GOT3 (cell line): ENCODE measurements at places on chromosomes 6 and 20.

DNA sequence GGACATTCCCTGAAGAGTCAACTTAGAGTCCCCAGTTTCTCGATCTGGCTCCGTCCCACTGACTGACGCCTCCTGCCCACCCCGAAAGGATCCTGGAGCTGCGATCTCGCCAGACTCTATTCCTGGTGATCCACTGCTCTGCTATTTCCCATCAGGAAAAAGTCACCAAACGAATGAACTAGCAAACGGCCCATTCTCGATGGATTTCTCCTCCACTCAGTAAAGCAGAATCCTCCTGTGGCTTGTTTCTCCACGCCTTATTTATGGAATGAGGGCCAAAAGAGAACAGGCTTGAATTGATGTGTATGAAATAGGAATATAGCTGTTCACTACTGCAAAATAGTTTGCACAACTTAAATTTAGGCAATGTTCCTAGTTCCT, 5.4 kb downstream of the NKX2-4 start:
- DNase-seq = no peak

DNA sequence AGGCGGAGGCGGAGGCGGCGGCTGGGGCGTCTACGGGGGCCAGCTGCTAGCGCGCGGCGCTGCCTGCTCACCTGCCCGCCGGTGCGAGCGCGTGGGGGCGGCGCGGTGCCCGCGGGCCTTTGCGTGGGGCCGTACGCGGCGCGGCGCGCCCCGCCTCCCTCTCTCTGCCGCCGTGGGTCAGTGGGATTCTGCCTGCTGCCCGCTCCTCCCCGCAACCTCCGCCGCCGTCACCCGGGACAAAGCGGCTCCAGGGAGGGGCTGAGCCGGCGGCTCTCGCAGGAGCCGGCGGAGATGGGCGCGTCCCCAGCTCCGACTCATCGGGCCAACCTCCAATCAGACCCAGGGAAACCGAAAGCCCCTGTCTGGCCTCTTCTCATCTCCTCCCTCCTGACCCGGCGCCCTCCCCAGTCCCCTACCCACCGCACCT, at the start of gene RCAN2:
Gene RCAN2 (minus strand): TSS at position 249 of the 427 bp plus-strand sequence.
- no peak for DNase-seq

DNA sequence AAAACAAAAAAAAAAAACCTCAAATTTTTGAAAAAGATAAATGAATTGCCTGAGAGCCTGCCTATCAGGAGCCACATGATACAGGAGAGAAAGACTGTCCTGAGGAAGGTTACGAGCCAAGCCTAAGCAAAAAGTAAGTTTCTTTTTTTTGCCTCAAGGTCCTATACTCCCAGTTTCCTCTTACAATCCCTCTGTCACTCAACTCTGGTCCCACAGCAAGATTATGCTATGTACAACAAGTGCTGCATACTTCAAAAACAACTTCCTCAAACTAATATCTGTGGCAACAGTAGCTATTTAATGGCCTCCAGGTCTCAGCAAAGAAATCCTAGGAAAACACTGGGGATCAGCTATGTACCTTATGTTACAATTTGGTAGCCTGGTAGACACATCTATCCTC, 46.8 kb downstream of the PLN start:
- no peak for DNase-seq

DNA sequence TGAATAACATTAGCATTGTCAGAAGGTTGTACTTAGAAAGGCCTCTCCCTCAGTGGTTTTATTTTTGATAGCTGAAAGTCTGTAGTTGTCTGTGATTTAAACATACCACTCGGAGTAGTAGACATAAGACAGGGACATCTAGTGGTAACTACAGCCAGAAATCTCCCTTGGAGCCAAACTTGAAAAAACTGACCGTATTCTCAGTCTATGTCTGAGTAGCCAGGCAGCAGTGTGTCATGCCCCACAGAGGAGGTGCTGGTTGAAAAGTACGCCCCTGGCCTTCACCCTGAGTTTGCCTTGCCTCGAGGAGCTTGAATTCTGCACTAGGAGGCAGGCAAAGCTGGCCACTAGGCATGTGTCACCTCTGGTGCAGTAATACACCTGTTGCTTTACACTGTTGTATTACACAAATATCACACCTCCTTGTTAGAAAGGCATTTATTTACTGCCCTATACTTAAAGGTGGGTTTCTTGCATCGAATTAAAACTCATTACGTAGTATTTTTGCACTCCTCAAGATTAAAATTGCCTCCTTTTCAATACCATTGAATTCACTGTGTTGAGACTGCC, 20.8 kb downstream of the ZBTB2 start:
- no peak for DNase-seq

- no peak for DNase-seq
Measured at GRCh38 chr6:2988094-2988425, 11.6 kb upstream of the NQO2 start.

GRCh38 chr6:11043378-11043960, 636 bp downstream of the ELOVL2 start:
- no peak for DNase-seq

GRCh38 chr6:148074738-148075137, 267.9 kb upstream of the SASH1 start:
- DNase-seq = no peak

- no peak for DNase-seq
Measured at GRCh38 chr6:122717350-122717749, 62.2 kb upstream of the FABP7 start.

DNA sequence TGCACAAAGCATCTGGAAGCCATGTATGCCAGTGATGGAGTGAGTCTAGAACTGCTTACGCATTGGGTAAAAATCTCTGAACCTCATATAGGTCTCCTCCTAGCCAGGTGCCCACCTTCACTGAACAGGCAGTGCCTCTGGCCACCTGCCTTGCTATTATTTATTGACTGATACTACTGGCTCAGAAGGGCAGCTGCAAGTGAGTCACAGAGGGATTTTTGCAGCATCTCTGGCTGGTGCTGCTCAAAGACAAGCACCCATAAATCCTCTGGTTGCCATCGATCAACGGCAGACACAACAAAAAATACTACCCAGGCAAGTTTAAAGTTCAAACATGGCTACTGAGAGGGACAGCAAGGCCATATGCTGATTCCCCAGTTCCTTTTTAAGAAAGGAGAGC, 279.4 kb downstream of the UBE3D start:
- no peak for DNase-seq

DNA sequence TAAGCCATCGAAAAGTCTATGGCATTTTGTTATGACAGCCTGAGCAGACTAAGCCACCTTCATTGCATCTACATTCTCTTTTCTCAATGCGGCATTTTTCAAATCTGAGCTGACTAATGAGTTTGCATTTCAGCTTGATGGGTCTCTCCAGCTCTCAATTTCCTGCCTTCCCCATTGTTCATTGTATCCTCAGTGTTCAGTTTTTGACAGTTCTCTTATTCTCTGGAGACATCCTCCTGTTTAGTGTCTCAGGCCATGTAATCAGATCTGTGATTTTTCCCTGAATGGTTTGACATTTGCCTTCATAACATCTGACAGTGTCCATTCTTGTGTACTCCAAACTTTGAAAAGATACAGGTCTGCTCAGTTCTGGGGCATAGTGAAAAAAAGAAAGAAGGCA, 27.9 kb upstream of the MCM3 start:
- no peak for DNase-seq

GRCh38 chr6:167079853-167080297, 43.0 kb upstream of the CCR6 start:
- no peak for DNase-seq

DNA sequence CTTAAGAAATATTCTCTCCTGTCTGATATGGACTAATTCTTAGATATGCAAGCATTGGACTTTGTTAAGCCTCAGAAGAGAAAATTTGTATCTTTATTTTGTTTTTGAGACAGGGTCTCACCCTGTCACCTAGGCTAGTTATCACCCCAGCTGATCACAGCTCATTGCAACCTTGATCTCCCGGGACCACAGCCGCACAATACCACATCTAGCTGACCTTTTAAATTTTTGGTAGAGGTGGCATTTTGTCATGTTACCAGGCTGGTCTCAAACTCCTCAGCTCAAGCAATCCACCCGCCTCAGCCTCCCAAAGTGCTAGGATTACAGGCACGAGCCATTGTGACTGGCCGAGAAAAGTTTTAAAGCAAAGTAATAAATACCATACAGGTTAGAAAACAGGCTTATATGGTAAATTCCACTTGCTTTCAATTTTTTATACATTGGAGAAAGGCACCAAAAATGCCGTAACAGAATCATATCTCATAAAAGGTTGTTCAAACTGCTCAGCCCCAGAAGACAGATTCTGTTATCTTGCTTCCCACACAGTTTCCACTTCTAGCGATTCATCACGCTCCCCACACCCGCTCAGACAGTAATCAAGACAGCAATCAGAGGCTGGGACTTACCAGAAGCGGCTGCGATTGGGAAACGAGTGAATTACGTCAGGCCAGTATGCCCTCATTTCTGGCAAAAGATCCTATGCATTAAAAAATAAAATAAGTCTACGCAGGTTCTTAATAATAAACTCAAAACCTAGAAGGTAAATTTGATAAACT, 13.8 kb downstream of the RNASET2 start:
- no peak for DNase-seq

GRCh38 chr6:158900663-158901312, 81.6 kb upstream of the EZR start:
- DNase-seq = no peak

GRCh38 chr20:38269040-38269439, 8.5 kb upstream of the KIAA1755 start:
- no peak for DNase-seq

DNA sequence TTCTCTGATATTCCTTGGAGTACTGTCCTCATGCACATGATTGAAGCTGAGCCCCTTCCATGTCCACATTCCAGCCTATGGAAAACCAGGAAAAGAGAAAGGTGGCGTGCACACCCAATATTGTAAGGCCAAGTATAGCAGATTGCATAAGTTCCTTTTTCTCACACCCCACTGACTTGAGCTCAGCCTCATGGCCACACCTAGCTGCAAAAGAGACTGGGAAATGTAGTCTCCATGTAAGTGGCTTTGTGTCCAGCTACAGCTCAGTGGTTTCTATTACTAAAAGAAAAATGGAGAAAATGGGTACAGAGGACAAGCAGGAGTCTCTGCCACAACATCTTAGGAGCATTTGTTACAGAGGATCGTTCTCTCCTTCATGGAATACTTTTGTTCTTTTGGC, 10.8 kb upstream of the UST start:
- no peak for DNase-seq

GRCh38 chr6:138334963-138335362, 42.7 kb upstream of the SMIM28 start:
- DNase-seq = no peak
